ENCODE measurements at places on chromosomes 13 and 19. TPM values are rescaled to one million over a fixed set of nuclear protein-coding genes. Genes with fewer than 3 reads are reported as not detected.

The NALCN gene
- total RNA-seq: 0.66 TPM

The NXNL1 gene
- total RNA-seq: not detected

The CEACAM20 gene
- not detected for total RNA-seq

The CYP2S1 gene
- total RNA-seq: 0.22 TPM

The ZNF528 gene
- 24.2 TPM for total RNA-seq
